ENCODE measurements at places on chromosomes 2 and 18. TPM values are rescaled to one million over a fixed set of nuclear protein-coding genes. Genes with fewer than 3 reads are reported as not detected.

CPLX4 gene
- not detected for polyA plus RNA-seq

ACSL3 gene
- 117 TPM for polyA plus RNA-seq

STAT4 gene
- 5.1 TPM for polyA plus RNA-seq

GALR1 gene
- 0.14 TPM for polyA plus RNA-seq

UGT1A5 gene
- not detected for polyA plus RNA-seq

GPR45 gene
- polyA plus RNA-seq: 4.1 TPM

TXNDC2 gene
- 0.41 TPM for polyA plus RNA-seq

CDH19 gene
- 0.11 TPM for polyA plus RNA-seq

SLC25A12 gene
- polyA plus RNA-seq: 122 TPM

DYNC2LI1 gene
- 65.5 TPM for polyA plus RNA-seq

RAX gene
- not detected for polyA plus RNA-seq

ZNF513 gene
- 40.5 TPM for polyA plus RNA-seq

POTEE gene
- polyA plus RNA-seq: 0.38 TPM

FEV gene
- polyA plus RNA-seq: not detected

IL1F10 gene
- polyA plus RNA-seq: not detected

ANKRD23 gene
- polyA plus RNA-seq: 17.7 TPM

CNDP1 gene
- 2.1 TPM for polyA plus RNA-seq

NEUROD1 gene
- not detected for polyA plus RNA-seq

TSPYL6 gene
- polyA plus RNA-seq: not detected

DUSP19 gene
- 7.7 TPM for polyA plus RNA-seq

TMEM178A gene
- 32.4 TPM for polyA plus RNA-seq

ANKRD30B gene
- polyA plus RNA-seq: not detected

COLEC11 gene
- 1.7 TPM for polyA plus RNA-seq

C2orf80 gene
- polyA plus RNA-seq: 71.5 TPM

DLGAP1 gene
- 4.5 TPM for polyA plus RNA-seq

LTBP1 gene
- polyA plus RNA-seq: 1.8 TPM

LIMS4 gene
- 0.46 TPM for polyA plus RNA-seq

NDC80 gene
- 1.7 TPM for polyA plus RNA-seq

NEU4 gene
- not detected for polyA plus RNA-seq

All from neural cell (in vitro differentiated cells).